CMK (cell line): ENCODE measurements at places on chromosomes 3 and 15.

GRCh38 chr3:76054404-76054803, 269.1 kb upstream of the ZNF717 start:
- no peak for DNase-seq

GRCh38 chr3:186075489-186075888, 33.4 kb downstream of the ETV5 start:
- DNase-seq: no peak

GRCh38 chr15:63030101-63030551, 12.4 kb upstream of the TPM1 start:
- no peak for DNase-seq

DNA sequence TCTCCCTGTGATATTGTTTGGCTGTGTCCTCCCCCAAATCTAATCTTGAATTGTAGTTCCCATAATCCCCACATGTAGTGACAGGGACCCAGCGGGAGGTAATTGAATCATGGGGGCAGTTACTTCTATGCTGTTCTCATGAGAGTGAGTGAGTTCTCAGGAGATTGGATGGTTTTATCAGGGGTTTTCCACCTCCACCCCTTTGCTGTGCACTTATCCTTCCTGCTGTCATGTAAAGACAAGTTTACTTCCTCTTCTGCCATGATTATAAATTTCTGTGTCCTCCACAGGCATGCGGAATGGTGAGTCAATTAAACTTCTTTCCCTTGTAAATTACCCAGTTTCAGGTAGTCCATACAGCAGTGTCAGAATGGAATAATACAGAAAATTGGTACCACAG, 24.7 kb downstream of the TUSC7 start:
- no peak for DNase-seq

DNA sequence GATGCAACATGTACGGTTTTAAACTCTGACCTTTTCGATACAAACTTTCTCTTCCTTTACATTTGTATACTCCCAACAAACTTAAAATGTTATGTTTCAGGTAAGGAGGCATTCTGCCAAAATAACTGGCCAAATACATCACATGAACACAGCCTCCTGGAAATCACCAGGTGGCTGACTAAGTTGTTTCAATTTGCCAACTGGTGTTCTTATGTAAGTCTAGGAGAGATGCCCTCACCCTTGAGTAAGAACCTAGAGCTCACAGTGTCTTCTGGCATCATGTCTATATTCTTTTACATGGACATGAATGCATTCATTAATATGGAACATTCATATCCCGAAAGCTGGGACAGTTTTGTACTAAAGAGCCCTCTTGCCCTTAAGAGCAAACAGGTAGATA, 341.1 kb upstream of the NR2F2 start:
- DNase-seq: no peak

DNA sequence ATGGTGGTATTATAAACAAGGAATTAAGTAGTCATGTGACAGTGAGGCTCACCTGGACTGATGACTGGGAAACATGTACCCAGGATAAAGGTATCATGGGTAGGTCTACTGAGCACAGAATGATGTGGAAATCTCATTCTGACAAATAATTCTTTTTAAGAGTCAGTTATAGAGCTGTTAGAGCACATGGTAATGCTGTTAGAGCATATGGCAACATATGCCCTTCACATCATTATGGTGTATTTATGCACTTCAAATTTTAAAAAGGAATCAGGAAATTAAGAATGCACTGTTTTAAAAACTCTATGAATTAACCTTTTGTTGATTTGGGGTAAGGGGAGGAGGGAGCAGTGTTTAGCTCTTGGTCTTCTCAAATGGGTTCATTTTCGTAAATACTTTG, 1.7 kb downstream of the SLC6A20 start:
- no peak for DNase-seq

DNA sequence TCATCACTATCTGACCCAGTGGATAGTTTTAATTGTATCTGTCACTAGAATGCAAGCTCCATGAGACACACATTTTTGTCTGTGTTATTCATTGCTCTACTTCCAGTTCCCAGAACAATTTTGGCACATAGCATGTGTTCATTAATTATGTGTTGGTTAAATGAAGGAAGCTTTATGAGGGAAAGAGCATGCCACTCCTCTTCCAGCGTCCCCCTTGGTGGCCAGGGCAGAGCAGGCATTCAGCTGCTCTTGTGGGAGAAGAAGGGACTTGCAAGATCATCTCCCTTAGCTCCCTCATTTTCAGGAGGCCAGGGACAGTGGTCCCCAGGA, 489 bp upstream of the GALNT15 start:
- no peak for DNase-seq

DNA sequence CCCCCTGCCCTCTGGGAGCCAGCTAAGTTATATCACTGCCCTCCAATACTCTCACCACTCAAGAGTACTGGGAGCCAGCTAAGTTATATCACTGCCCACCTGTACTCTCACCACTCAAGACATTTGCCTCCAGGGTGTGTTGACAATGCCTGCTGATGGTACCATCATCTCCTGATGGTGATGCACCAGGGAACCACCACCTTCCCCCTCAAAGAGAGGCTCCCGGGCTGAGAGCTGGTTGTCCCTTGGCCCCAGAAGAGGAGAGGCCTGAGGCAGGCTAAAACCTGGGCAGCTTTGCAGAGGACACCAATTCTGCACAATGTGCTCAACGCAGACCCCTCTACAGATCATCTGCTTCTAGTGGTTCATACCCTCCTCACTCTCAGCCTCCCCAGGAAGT, 7.5 kb upstream of the HAPLN3 start:
- no peak for DNase-seq

- no peak for DNase-seq
Measured at GRCh38 chr3:172658344-172659245, 52.3 kb downstream of the NCEH1 start.

DNA sequence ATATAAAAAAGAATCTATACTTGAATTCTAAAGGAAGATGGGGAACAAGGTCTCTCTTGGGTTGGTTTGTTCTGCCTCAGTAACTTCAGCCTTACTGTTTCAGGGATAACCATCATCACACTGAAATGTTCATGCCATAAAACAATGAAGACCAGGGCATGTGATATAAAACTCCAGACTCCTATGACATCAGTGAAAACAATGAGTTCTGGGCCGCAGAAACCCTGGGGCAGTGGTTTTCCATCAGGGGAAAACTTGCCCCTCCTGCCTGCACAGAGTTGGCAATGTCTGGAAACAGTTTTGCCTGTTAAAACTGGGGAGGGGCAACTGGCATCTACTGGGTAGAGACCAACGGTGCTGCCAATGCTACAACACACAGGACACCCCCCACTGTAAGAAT, 46.8 kb downstream of the CA12 start:
- no peak for DNase-seq
